ENCODE measurements at places on chromosomes 11 and 22.

DNA sequence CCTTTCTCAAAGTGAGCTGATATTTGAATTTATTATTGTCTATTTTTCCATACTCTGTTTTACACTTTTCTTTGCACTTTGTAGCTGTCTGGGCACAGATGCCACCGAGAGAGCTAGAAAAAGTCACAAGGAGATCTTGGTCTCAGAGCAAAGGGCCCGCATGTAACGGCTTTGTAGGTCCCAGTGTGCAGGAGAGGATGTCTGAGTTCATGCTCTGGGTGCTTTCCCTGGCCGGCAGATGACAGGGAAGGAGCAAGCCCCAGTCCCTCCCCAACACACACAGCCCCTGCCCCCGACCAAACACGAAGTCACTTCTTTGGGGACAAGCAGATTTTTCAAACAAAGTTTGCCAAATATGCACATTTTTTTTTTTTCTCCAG lies 55.8 kb downstream of the SMIM38 start:
- no peak for DNase-seq

GRCh38 chr11:14584595-14584994 lies 59.0 kb upstream of the PDE3B start:
- DNase-seq, result no peak

- no peak for DNase-seq
These were observed 14.3 kb upstream of the PMM1 start for GRCh38 chr22:41603873-41604332.

GRCh38 chr11:125287491-125288210 lies 123.1 kb downstream of the PKNOX2 start:
- DNase-seq, result no peak

GRCh38 chr22:49439373-49439772 lies 388.3 kb downstream of the BRD1 start:
- no peak for DNase-seq

GRCh38 chr11:12943311-12943710 lies 65.8 kb upstream of the RASSF10 start:
- DNase-seq, result no peak

- DNase-seq, result no peak
These were observed 65.6 kb upstream of the PTPRJ start for GRCh38 chr11:47914743-47915142.

GRCh38 chr22:34914846-34915245 lies 151.1 kb upstream of the ISX start:
- no peak for DNase-seq

DNA sequence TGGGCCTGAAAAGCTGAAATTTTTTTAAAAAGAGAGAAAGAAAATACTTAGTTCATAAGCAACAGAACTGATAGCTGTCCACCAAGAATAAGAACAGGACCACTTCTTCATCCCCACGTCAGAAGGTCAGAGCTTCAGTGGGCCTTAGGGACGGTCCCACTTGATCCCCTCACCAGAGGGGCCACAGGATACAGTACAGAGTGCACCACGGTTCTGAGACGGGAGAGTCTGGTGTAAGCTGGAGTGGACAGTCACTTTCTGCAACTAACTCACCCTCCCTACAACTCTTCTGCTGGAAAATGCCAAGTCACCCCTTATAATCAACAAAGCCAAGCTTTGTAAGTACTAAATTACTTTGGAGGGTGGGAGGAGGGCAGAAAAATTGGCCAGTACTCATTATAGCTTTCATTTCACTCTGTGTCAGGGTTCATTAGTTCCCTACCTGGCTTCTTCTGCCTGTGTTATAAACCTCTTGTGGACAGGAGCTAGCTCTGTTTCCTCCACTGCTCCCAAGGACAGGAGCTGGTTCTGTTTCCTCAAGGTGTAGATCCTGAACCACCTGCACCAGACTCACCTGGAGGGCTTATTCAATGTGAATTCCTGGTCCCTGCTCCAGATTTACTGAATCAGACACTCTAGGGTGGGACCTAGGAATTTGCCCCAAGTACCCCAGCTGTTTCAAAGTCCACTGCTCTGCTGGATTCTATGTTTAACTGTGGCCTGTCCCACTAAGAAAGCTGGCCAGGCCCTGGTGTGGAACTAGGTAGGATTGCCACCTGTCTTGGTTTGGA lies 39.6 kb downstream of the SCGB1A1 start:
- DNase-seq, result no peak

DNA sequence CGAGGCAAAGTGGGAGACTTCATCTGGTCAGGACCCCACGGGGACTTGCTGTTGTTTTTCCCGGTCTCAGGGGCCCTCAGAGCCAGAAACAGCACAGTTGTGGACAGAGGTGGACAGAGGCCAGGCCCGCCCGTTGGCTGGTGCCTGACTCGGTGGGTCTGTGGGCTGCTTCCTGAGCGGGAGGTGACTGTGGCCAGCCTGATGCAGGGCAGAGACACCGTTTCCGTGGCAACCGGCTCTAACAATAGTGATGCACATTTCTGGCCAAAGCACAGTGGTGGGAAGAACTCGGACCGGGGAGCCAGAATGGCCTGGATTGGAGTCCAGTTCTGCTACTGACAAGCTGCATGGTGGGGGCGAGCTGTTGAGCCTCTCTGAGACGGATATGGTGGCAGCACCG lies 58.7 kb upstream of the ATXN10 start:
- DNase-seq, result no peak

Data from spinal cord (tissue), 10 donors.